ENCODE measurements at places on chromosomes 16 and 17.

DNA sequence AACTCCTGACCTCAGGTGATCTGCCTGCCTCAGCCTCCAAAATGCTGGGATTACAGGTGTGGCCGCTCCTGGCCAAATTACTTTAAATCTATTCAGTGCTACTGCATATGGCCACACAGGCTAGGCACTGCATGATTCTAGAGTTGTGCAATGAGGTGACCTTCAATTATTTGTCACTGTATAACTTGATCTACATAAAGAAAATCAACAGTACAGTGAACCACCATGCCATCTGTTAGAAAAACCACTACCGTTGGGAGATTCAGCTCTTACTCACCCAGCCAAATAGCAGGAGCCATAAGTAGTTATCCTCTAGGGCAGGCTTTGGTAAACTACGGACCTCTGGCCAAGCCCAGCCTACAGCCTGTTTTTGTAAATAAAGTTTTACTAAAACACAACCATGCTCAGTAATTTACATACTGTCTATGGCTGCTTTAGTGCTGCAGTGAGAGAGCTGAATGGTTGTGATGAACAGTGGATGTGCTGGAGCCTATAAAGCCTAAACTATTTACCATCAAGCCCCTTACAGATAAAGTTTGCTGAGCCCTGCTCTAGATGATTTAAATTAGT, 40.7 kb upstream of the TANC2 start:
- DNase-seq = no peak

DNA sequence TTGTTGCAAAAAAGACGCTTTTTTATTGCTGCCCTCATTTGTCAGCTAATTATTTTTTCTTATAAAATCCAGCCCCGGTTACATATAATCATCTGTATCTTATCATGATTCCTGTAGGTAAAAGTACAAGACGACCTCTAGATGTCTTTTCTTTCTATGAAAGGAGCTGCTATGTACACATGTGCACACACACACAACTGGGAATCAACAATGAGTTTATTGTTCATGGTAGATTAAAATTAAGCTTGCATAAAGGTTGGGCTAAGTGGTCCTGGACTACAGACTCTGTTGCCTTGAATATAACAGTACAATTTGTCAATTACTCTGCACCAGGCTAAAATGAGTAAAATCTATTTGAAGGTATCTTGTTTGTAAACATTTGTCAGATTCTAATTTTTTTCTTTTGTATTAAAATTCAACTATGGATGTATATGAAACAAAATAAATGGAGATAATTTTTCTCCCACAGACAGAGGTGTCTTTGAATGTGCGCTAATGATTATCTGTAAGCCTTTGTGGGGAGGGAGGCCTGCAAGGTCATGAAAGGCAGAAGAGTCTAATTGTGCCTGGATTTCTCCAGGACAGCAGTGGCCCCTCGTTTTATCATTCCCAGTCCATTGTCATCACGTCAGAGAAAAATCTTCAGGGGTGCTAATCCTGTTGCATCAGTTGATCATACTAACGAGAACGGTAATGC, 13.4 kb downstream of the C17orf58 start:
- DNase-seq = no peak

DNA sequence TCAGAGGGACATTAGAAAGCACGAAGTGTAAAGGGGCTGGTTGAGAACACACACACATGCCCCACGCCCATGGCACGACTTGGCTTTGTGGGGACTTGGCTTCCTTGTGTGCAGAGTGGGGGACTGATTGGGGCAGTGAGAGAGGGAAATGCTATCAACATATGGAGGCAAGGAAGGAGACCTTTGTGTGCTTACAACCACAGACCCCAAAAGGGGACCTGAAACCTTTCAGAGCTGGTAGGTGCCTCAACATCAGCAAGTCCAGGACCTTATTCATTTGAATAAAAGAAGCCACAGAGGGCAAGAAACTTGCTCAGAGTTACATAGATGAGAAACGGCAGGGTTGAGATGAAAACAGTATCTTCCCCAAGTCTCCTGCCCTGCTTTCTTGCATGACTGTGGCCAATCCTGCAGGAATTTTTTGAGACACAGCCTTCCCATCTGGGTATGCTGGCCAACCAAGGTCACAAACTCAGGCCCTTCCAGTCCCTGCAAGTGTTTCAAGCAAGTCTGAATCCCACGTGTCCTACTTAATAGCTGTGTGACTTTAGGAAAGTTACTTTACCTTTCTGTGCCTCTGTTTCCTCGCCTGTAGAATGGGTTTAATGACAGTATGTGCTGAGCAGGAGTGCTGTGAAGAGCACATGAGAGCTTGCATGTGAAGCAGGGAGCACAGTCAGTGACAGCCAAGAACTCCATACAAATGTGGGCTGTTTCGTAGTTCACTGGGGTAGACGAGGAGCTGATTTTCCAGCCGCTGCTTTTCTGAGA, 26.2 kb downstream of the C16orf78 start:
- DNase-seq = no peak

DNA sequence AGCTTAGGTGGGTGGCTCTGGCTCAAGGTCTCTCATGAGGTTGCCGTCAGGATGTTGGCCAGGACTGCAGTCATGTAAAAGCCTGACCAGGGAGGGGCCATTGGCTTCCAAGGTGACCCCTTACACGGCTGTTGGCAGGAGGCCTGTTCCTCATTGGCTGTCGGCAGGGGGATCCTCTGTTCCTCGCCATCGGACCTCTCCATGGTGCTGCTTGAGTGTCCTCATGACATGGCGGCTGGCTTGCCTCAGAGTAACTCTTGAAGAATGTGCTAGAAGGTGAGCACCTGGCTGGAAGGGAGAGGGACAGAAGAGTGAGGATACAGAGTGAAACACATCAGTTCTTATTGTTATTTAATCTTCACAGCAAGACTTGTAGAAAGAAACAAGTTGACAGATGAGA, 4.7 kb upstream of the RPRML start:
- no peak for DNase-seq

- no peak for DNase-seq
Measured at GRCh38 chr16:69324013-69324531, 6.3 kb downstream of the PDF start.

GRCh38 chr16:75105306-75106061, 11.1 kb downstream of the LDHD start:
- DNase-seq = no peak
